Amniotic stem cell (primary cell): ENCODE measurements at places on chromosomes 13 and 19.

GRCh38 chr13:58190577-58190976, 559.0 kb downstream of the PCDH17 start:
- DNase-seq, result no peak

DNA sequence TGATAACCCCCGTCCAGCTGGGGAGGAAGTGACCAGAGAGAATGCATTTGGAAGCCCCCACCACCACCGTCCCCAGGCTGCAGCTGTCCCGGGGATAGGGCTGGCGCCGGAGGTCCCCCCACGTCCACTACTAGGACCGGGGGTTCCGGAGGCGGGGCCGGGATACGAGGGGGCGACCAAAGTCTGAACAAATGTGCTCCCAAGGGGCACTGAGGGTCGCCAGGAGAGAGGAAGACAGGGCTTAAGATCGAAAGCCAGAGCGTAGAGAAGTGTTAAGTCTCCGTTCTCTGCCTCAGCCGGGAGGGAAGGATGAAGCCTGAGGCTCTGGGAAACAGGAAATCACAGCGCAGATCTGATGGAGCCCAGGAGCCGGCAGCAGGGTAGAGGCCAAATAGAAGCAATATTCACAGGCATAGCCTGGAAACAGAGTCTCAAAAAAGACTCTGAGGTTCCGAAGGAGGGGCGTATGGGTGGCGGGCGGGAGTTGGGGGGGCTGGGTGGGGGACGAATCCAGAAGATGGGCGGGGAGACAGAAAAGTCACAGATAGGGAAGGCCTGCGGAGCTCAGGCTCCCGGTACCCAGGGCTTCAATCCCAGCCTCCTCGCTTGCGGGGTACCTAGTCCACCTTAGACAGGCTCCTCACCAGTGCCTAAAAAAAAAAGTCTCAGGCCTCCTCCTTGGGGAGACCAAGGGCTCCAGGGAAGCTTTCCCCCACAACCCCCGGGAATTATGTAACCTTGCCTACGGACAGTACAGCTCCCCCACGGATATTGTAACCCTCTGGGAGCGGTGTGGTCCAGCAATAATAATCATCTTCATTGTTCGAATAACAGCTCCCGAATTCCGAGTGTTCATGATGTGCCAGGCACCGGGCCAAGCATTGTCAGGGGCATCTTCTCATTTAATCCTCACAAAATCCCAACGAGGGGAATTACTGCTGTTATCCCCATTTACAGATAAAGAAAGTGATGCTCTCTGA, 1.1 kb upstream of the ERF start:
- no peak for DNase-seq

- DNase-seq, result no peak
Observed at GRCh38 chr13:101726681-101727080, 274.2 kb downstream of the ITGBL1 start.

DNA sequence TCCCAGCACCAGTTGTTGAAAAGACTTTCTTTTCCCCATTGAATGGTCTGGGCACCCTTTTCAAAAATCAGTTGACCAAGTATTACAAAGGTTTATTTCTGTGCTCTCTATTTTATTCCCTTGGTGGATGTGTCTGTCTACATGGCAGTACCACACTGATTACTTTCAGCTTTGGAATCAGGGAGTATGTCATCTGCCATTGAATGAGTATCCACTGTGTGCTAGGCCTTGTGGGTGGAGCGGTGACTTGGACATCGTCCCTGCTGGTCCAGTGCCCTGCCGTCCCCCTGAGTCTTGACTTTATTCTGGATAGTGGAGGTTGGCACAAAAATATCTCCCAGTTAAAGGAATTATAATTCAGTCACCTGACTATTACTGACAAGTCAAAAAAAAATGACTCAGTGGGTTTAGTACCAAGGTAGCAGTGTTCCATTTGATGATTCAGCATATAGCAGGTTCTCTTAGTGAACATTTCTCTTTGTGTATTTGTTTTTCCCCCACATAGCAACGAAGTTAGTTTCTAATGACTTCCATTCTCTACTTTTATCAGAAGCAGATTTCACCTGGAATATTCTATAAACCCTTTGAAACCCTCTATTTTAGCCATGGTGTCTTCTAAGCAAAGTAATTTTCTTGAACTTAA, 3.9 kb downstream of the UPF3A start:
- DNase-seq, result no peak

DNA sequence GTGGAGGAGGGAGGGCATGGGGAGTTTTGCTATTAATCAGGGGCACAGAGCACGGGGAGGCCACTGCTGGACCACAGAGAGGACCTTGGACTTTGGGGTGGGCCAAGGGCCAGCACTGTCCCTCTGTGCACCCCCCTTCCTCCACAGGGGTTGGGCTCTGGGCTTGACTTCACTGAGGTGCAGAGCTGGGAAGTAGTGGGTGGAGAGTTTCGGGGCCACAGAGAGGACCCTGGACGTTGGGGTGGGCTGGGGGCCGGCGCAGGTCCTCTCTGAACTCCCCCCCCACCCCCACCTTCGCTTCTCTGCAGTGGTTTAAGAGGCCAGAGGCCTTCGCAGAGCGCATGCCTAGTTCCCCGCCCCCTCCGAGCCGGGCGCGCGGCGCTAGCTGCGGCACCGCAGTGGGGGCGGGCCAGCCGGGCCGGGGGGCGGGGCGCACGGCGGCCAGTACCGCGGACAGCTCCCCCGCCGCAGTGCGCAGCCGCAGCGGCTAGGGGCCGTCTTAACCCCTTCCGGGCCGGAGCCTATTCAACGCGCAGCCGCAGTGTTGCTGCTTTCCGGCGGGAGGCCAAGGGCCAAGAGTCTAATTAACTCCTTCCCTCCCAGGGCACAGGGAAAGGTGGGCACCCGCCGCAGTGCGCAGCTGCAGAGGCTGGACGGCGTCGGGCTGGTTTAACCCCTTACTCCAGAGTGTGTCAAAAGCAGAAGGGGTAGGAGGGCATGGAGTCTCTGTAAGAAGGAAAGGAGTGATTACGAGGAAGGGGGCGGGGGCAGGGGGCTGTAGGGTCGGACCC, 3.7 kb downstream of the KCNC3 start:
- no peak for DNase-seq

GRCh38 chr13:103004661-103005345, 61.4 kb downstream of the SLC10A2 start:
- DNase-seq, result no peak

DNA sequence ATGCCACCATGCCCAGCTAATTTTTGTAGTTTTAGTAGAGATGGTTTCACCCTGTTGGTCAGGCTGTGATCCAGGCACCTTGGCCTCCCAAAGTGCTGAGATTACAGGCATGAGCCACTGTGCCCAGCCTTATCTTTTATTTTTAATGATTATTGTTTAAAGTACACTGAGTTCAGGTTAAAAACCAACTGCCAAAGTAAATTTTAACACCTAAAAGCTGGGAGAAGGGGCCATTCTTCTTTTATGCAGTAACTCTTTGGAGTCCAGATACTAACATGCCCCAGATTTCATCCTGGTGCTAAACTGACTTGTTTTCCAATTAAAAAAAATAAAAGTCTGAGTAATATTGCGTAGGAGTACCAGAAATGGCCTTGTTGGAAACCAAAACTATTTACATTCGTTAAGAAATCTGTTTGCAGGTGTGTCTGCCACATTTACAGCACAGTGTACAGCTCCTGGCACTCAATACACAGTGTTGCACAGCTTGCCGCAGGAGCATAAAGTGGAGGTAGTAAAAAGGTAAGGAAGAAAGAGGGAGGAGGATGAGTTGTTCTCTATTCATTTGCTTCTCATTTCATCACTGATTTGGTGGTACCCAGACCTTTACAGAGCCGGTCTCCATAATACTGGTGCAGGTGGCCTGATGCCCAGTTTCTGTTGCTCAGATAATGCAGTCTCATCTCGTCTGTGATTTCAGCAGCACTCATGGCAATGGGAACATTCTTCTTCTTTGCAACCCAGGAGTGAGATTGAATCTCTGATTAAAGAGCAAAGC, 108.9 kb downstream of the PCCA start:
- DNase-seq, result no peak

DNA sequence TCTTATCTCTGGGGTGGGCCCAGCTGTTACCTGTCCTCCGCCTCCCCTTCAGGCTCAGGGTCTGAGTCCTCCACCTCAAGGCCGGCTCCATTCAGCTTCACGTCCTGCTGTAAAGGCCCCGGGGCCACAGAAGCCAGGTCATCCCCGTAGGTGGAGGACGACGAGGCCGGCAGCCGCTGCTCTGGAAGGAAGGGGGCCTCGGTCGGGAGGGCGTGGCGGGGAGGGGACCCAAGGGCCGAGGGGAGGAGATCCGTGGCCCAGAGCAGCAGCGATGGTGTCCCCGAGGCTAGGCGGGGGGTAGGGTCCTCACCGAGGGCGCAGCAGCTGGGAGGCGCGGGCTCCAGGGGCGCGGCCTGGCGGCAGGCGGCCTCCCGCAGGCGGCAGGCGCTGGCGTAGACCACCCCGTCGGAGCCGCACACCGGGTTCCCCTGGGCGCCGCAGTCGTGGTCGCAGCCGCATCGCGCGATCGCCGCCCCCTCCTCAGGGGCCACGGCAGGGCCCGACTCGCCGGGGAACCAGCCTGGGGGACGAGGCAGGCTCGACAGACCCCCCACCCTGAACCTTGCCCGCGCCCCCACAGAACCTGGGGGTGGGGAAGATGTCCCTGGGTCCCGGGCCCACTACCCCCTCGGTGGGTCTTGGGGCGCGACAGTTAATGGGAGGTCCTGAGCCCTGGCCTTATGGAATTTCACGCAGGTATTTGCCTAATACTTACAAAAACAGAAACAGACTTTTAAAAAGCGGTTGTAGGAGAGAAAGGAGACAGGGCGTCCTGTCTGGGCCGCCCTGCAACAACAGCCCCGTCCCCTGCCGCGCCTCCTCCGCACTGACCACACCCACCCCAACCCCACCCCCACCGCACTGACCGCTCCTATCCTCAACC, 7.6 kb downstream of the F2RL3 start:
- DNase-seq, result no peak

DNA sequence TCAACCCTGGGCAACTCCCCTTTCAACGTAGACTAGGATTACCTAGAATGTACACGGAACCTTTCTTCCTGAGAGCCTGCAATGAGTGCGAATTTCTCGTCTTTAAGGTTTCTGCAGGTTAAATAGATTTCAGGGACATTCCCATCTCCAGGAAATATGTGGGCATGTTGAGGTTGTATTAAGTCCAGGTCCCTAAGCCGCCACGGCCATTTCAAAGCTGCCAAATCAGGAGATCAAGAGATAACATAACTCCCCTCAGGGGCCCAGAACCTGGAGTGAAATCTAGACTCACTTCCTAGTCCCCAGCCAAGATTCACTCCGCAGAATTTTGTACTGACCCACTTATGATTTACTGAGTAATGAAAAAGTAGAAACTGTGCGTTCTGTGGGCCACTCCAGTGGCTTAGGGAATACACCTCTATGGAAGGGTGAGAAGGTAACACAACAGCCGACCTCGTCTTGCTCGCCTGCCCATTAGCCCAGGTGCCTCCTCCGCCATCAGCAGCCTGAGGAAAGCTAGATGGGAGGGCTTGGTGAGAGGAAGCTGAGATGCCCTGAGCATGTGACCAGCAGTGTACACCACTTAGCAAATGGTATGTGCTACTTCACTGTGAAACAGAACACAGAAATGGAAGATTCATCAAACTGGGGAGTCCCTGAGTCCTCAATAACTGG, 98.5 kb upstream of the SOX1 start:
- no peak for DNase-seq

DNA sequence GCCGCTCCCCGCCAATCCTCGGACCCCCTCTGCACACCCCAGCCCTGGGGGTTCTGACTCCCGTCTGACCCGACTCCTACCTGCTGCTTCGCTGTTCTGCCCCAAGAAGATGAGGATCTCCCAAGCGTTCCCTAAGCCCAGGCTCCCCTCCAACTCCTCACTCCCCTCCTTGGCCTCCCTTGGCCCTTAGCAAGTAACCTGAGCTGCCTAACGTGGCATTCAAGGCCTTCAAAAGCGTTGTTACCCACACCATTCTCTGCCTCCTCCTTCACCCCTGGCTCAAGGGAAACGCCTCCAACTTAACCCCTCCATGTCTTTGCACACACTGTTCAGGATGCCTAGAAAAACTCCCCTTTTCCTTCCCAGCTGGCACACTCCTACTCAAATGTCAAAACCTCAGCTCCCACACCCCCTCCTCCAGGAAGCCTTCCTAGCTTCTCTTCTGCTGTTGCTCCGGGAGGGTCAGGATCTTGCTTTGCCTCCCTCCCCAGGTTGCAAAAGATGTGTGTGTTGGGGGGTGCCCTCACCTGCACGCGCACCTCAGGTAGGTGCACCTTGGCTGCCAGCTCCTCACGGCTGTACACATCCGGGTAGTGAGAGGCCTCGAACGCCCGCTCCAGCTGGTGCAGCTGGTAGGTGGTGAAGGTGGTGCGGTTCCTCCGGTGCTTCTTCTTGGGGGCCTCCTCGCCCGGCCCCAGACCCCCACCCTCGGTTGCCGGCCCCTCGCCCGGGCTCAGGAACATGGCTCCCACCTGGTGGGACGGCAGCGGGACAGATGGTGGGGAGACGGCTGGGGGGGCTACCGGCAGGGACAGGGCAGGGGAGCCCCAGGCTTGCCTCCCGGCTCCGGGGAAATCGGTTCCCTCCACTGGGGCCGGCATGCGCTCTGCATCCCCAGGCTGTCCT, 775 bp downstream of the RAX2 start:
- no peak for DNase-seq

DNA sequence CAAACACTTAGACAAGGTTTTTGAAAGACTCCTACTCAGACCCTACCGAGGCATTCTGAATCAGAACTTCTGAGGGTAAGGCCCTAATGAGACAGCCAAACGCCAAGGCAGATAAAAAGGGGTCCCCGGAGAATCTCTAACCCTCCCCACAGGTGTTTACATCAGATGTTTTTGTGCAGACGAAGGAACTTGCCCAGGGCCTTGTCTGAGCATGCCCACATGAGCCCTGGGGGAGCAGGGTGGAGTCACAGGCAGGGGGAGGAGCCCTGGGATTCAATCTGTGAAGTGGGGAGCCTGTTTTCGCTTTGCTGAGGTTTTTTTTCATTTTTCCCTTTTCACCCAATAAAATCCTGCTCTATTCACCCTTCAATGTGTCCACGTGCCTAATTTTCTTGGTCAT, 61.6 kb upstream of the MED4 start:
- DNase-seq, result no peak

- no peak for DNase-seq
Observed at GRCh38 chr19:58563034-58563573, 4.7 kb upstream of the UBE2M start.

- DNase-seq, result no peak
Observed at GRCh38 chr13:28716511-28716910, 2.3 kb downstream of the SLC46A3 start.

- no peak for DNase-seq
Observed at GRCh38 chr19:30590596-30591229, 218.5 kb downstream of the ZNF536 start.

- no peak for DNase-seq
Observed at GRCh38 chr19:23823952-23824389, 65.3 kb upstream of the ZNF681 start.
